ENCODE measurements at places on chromosomes 11 and 22.

DNA sequence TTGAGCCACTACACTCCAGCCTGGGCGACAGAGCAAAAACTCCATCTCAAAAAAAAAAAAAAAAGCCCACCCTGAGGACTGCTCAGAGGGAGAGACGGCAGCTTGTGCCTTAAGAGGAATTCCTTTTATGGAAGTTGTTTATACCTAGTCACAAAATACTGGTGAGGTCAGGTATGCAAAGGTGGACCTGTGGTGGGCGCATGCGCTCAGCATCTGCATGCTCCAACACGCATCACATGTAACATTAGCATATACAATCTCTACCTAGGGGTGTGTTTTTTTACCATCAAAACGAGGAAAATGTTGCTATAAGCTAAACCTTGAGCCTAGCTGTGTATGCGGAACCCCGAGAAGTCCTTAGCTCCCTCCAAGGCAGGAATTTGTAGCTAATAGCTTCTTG is 6.8 kb upstream of the SART1 start:
- no peak for DNase-seq

DNA sequence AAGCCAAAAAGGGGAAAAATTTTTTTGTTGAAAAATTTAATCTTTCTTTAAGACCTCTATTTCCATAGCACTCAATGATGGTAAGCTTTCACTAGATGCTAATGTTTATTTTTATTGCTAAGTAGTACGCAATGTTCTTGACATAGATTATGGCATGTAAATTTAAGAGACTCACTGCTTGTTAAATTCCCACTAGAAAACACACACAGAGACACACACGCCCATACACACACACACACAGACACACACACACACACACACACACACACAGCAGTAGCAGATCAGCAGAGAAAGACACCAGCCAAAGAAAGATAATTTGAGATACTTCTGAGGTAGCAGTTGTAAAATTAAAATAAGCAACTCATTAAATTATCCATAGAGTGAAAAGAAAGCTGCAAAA is 16.0 kb upstream of the BDNF start:
- DNase-seq = no peak

GRCh38 chr11:132605825-132606570 is 926.3 kb downstream of the OPCML start:
- DNase-seq = no peak

DNA sequence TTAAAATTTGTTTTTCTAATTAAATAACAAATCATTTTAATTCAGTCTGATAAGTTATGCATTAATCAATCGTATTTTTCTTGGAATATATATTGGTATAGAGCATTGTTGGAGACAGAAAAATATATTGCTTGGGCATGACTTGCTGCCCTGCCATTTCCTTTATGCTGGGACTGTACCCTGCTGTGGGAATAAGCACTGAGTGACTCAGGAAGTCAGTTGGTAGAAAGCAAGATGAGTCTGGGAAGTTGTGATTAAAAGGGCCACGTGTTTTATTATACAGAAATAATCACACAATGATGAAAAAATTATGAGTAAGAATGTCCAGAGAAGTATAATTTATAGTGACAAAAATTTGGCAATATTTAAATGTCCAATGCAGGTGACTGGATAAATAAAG is 139.5 kb downstream of the KIF18A start:
- no peak for DNase-seq

DNA sequence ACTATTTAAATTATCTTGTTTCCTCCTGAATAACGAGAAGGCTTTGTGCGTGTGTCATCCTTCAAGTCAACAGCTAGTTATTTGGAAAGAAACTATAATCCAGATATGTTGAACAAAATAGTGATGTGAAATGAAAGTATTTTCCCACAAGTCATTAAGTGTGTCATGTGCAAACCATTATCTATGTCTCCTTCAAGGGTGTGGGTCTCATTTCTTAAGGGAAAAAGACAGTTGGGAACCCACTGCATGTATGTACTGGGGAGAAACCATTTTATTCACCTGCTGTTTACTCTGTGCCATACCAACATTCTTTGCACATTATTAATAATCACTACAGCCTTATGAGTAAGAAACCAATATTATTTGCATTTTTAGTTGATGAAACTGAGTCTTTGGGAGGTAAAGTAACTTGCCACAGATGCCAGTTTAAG is 145.3 kb upstream of the CTSC start:
- DNase-seq = no peak

DNA sequence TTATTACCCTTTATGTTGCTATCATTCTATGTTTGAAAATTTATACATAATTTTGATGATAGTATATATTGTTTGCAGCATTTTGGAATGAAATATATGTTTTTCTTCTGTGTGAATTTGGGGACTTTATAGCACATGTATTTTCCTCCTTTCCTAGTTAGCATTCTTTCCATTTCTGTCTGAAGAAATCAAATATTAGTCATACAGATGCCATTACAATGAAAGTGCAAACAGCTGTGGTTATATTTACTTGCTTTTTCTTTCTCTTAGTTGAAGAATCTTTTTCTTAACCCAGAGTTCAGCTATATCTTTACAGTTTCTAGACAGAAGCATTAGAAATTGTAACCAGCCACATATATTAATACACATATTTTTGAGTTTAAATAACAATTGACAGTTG is 753.1 kb upstream of the ARHGAP42 start:
- no peak for DNase-seq

GRCh38 chr11:17927041-17927440 is 85.8 kb downstream of the SERGEF start:
- DNase-seq = no peak

DNA sequence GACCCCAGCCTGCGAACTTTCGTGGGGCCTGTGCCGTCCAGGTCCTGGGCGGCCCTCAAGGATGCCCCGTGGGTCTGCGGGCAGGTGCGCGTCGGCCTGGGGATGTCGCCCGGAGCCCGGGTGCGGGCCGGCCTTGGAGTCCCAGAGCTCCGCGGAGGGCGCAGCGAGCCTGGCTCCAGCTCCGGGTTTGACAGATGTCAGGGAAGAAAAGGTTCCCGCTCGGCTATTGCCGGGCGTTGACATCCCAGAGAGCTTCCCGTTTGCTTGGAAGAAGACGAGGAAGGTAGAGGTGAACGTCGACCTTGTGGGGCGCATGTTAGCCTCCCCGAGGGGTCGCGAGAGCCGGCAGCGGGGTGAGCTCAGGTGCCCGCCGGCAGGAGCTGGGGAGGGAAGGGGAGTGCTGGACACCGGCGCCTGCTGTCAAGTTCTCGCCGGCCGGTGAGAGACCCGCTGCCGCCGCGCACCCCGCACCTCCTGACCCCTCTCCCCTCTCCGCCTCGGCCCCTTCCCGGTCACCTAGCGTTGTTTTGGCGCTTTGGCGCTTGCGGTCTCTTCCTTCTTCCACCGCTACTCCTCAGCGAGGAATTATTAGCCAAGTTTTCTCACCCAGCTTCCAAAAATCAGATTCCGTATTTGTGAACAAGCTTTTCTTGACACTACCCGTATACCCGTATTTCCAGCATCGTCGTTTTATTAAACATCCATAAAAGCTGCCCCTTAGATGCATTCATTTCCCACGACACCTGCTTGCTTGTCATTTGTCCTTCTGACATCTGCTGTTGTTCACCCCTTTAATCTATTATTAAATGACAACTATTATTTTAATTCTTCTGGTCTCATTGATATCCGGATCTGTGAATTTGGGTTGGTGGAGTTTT is 1.3 kb downstream of the BMAL1 start:
- no peak for DNase-seq

DNA sequence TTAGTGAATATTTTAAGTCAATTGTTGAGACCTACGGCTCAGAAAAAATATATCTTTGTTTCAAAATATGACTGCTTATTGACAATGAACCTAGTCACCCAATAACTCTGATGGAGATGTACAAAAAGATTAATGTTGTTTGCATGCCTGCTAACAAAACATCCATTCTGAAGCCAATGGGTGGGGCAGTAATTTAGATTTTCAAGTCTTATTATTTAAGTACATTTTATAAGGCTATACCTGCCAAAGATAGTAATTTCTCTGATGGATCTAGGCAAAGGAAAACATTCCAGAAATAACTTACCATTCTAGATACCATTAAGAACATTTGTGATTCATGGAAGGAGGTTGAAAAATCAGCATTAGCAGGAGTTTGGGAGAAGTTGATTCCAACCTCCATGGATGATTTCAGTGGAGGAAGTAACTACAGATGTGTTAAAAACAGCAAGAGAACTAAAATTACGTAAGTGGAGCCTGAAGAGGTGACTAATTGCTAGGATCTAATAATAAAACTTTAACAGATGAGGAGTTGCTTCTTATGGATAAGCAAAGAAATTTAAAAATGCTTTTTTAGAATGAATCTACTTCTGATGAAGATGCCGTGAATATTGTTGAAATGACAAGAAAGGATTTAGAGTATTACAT is 26.4 kb upstream of the OR8D2 start:
- no peak for DNase-seq

DNA sequence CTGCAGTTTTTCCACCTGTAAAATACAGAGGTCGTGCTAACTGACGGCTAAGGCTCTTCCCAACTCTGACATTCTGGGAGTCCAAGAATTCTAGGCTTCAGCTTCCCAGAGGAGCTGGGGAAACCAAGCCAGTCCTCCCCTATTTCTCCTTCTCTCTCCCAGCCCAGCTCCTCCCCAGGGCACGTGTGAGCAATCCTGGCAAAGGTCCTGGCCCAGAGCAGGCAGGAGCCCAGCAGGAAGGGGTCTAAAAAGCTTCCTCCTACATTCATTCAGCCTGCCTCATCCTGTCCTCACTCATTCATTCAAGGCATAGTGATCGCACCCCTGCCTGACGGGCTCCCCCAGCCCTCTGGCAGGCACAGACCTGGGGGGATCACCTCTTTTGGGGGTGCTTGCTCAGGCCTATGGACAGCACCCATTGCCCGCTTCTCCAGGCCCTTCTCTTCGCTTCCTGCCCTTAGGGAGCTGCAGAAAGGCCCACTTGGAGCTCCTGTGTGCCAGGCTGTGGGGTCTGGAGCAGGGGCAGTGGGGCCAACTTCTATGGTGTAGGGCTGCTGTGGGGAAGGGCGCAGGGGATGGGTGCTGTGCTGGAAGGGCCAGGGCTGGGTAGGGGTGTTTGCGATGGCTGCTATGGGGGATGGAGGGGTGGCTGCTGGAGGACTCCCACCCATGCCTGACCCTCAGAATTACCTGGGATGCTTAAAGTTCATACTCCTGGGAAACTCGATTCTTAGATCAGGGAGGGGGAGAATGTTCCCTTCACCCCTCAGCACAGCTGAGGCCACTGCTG is 9.8 kb downstream of the KCNC1 start:
- no peak for DNase-seq

DNA sequence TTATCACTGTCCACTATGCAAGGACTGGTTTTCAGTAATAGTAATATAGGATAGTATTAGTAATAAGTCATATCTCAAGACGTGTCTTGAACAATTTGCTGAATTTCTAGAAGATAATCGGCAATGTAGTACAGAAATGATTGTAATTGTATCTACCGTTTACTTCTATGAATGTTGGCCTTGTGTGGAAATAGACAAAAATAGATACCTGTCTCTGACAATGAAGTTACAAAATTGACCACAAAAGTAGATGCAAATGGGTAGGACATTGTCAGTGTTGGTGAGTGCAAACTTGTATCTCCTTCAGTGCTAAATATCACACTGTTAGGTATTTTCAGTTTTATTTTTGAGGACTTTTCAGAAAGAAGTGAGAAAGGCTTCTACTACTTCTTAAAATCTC is 43.1 kb downstream of the SVIP start:
- no peak for DNase-seq

All from NCI-H524 treated with DMSO at 0.1 percent for 48 hours (cell line).